ENCODE measurements at places on chromosomes 11 and 22. TPM values are rescaled to one million over a fixed set of nuclear protein-coding genes. Genes with fewer than 3 reads are reported as not detected.
A peak's percentile ranks its signal among the peaks of the same experiment; 100 is the strongest.

DNA sequence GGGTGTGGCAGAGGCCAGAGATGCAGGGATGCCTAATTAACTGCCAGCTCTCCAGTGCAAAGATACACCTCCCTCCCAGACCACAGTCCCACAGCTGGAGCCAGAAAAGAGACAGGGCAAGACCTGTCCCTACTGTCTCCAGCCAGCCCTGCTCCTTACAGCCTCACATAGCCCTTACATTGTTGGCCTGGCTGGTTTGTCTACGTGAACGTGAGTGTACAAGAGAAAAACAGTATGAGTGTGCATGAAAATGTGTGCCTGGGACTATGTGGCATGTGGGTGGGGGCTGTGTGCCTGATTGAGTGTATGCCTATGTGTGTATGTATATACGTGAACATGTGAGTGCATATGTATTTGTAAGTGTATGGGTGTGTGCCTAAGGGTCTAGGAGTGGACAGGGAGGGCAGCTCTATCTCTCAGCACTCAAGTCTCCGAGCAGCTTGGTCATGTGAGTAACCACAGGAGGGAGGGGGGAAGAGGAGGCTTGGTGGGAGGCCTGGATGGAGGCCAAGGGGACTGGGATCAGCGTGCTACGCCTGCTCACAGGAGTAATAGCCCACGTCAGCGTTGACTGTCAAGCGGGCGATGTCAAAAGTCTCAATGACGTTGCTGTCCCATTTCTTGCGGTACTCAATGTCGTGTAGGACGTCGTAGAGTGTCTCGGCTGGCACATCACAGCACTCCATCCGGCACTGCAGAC, 6.6 kb upstream of the ARAP1 start:
- DNase-seq, result peak; percentile 66

The HTR3B gene
- not detected for total RNA-seq

The XNDC1N gene
- total RNA-seq, result 4.4 TPM

The HARBI1 gene
- total RNA-seq, result 2.5 TPM

- peak; percentile 64 for DNase-seq
Observed at GRCh38 chr22:30246814-30247376, 336 bp upstream of the LIF start.

DNA sequence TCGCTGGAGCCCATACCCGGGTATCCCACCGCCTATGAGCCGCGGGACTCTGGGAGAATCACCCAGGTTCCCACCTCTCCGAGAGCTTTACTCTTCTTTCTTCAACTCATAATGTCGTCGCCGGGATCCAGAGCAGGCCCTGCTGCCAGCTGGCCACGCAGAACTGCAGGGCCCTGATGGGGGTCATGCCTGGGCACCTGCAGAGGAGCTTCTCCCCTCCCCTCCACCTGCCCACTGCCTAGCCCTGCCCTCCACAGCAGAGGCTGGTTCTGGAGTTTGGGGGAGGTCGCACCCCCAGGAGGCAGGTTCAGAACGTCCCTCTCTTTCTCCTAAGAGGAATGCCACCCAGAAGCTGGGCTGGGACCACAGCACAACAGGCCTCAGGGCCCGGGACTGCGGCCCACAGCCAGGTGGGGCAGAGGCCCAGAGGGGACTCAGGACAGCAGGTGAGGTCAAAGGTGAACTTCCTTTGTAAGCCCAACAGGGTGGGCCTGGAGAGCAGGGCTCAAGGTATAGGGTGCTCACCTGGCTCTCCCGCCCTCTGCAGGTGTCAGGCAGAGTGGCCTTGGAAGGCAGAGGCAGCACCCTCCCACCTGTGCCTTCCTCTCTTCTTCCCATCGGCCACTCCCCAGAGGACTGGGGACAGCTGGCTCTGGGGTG, 1.9 kb downstream of the SLC25A45 start:
- DNase-seq, result peak; percentile 83

GRCh38 chr11:6992457-6993417, 27.4 kb downstream of the ZNF214 start:
- DNase-seq, result no peak
